Substantia nigra (tissue), 51 donors: ENCODE measurements at places on chromosomes 3 and 15.

DNA sequence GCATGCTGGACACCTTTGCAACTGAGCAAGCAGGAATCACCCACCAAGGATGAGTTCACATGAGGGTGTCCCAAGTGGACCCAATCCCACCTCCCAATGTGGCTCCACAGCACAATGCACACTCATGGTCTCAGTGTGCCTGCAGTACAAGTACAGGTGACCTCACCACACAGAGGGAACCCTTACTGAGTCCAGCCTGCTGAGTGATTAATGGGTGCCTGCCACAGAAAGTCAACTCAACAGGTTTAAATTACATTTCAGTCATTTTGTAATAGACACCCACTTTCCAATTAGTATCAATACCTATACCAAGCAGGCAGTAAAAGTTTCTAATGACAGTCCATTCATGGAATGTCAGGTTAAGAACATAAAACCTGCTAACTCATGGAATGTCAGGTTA lies 59.5 kb downstream of the HERC2 start:
- DNase-seq: no peak

- DNase-seq: no peak
Measured at GRCh38 chr3:127760361-127760760, 62.0 kb downstream of the MGLL start.

DNA sequence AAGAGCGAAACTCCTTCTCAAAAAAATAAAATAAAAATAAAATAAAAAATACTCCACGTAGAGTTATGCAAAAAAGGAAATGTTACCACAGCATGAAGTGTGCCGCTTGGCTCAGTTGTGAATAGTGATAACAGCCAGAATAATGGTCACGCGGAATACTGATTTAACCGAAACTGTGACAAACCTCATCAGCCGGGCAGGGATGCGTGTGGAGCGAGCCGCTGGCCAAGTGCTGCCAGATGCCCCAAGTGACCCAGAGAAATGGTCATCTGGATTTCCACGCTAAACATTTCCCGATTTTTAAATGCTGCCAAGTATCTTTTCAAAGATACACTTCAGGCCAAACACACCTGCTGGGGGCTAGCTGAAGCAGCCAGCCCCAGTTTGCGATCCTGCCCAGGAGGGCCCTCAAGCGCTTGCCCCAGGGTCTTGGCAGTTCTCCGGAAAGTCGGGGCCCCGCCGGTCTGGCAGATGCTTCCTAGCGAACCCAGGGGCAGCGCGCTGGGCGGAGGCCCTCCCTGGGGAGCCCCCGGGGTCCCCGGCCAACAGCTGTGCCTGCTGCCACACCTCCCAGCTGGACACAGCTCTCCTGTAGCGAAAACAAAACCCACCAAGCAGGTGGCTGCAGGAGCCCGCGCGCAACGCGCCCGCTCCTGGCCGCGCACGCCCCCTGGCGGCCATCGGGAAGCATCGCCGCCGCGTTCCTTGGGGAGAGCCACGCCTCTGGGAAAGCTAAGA lies 35.1 kb downstream of the CMTM6 start:
- DNase-seq: peak; percentile 50

GRCh38 chr15:74252291-74252690 lies 16.2 kb downstream of the CCDC33 start:
- no peak for DNase-seq

DNA sequence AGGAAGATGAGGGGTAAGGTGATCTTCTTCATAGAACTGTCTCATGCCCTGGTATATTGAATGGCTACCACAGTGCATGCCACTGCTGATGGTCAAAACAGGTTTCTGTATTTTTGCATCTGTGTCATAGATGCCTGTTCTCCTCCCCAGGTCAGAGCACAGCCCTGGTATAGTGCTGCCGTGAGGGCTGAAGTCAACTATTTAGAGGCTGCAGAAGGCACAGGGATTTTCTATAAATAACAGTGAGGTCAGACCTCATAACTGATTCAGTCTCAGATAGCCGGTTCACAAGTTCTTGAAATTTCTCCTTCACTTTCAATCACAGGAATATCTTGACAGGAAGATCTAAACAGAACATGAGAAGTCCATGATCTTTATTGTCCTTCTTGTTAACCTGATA lies 99.2 kb upstream of the NUDT16 start:
- DNase-seq: no peak

GRCh38 chr15:45084163-45084562 lies 29.8 kb downstream of the DUOX2 start:
- DNase-seq: no peak

DNA sequence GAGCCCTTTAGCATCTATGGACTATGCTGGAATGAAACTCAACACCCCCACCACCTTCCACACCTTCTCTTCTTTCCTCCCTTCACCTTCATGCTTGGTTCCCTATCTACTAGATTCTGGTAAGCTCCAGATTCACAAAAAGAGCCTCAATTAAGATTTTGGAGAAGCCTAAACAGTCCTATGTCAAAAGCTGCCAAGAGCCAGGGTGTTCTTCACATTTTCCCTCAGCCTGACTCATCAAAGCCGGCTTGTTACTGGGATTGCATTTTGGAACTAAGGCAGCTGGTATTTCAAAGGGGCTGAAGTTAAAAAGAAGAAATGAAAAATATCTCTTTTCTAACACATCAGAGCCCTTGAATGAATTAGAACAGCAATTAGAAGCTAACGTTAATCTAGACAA lies 247.7 kb downstream of the MYRIP start:
- DNase-seq: no peak
